CD4-positive, alpha-beta T cell treated with Interleukin-12 subunit alpha and Interleukin-12 subunit beta, for 1 hour (primary cell): ENCODE measurements at places on chromosomes 13 and 19.

GRCh38 chr13:102907016-102907756 is 61.4 kb downstream of the ERCC5 start:
- DNase-seq: no peak

DNA sequence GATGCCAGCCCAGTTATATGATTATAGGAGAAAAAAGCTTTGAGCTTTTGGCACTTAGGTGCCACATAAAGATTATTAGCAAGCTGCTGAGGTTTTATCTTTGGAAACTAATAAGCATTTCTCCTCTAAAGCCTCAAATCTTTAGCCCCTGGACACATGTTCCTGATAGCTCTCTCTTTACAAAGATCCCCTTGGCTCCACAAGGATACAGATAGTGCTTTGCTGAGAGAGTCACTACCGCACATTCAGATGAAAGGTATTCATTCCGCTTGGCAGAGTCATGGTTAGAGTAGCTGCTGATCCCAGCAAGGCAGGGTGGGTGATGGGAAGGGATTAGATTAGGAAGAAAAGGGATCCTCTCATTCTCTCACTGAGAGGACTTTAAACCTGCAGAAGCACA is 28.2 kb upstream of the PSG7 start:
- no peak for DNase-seq

GRCh38 chr19:48928164-48929025 is 5.1 kb upstream of the DHDH start:
- no peak for DNase-seq

- DNase-seq: no peak
Observed at GRCh38 chr19:33482476-33482875, 39.1 kb downstream of the PEPD start.

DNA sequence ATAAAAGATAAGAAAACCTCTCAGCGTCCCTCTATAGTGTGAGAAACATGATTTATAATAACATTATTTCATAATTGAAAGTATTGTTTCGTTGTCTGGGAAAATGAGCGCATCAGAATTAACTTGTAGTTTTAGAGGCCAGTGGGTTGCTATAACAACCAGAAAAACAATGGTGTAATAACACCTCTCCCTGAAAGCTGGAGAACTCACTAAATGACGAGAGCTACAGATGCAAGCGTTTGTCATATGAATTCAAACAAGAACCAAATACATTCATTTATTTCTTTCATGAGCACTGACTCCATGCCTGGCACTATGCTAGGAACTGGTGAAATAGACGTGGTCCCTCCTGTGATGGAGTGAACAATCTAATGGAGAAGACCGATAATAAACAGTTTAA is 16.3 kb downstream of the KBTBD7 start:
- DNase-seq: no peak

DNA sequence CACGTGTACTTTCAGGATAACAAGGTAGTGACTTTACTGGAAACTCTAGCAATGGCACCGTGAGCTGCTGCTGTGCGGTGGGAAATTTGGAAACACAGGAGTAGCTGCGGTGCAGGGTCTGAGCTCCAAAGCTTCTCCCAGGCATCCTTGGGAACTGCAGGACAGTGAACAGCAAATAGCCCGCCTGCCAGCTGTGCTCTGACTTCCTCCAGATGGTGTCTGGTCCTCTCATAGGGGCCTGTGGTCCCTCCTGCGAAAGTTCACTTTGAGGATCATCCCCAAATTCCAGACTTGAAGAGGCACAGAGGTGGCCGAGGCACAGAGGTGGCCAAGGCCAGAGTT is 287.3 kb upstream of the MAB21L1 start:
- no peak for DNase-seq

- no peak for DNase-seq
Observed at GRCh38 chr13:47220453-47221140, 323.7 kb upstream of the HTR2A start.

DNA sequence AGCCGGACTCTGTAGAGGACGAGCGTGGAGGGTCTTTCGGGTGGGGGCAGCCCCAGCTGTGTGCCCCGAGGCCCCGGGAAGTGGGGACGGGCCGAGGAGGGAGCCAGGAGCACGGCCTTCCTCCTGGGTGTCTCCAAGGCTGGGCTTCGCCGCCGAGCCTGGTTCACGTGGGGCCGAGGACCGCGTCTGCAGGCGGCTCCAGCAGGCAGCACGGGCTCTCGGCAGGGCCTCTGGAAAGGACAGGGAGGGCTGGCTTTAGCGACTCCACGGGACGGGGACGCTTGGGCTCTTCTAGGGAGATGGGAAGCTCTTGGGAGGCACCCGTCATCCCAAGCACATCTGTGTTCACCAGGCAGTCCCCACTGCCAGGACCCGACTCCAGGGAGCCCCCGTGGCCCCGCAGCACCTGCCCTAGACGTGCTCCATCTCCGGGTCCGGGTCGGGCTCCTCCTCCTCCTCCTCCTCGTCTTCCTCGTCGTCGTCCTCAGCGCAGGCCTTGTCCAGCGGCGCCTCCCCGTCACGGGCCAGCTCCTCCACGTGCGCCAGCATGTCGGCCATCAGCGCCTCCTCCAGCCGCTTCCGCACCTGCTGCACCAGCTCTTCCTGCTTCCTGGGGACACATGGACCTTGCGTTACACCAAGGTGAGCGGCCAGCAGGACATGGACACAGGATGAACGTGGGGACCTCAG is 9.9 kb upstream of the MEX3D start:
- no peak for DNase-seq

DNA sequence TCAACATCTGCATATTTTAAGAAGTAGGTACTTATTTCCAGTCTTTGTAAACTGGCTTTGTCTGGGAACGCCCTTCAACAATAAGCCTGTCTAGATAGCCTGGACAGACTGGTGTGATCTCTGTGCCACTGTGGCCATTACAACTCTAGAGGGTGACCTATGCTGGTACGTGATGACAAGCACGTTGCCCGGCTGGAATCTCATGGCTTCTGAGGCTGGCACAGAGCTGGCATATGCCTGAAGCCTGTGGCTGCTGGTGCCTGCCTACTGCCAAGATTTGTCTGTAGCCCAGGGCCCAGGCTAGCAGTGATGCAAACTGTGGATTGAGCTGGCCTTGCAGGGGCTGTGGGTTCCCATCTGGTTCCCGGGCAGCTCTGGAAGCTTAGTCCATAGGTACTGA is 34.0 kb downstream of the IGFL3 start:
- no peak for DNase-seq

GRCh38 chr19:34320277-34320676 is 44.7 kb upstream of the GPI start:
- no peak for DNase-seq

- DNase-seq: no peak
Observed at GRCh38 chr13:41746259-41746658, 214.7 kb downstream of the VWA8 start.

DNA sequence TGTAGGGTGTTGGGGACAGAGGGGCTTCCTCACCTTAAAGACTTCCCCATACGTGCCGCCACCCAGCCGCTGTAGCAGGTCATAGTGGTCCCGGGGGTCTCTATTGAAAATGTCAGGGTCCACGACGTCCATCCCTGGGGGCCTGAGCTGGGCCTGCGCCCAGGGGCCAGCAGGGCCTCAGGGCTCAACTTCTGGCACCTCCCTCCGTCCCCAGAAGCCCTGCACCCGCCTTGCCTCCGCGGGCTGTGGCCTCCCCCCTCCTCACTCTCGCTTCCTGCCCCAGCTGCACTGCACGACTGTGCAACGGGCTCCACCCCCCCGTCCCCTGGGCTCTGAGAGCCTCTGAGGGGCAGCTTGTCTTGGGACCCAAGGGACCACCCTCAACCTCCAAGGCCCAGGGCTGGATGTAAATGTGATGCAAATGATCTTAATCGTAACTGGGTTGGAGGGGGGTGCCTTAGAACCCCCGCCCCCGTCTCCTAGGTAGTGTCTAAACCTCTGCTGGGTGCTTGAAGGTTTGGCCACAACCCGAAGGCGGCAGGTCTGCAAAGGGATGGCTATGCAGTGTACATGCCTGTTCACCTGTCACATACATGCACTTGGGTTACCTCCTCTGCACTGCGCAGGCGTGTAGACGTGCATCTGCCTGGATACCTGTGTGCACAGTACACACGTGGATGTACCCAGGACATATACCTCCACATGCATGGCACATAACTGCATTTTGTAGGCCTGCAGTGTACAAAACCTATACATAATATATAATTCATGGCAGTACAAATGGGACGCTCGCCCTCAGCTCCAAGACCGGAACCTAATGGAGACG is at the start of gene MAP4K1:
TSS of gene MAP4K1 (minus strand) at position 190 of the 826 bp plus-strand sequence. CDS start at position 132, 58 bp downstream.
- peak; percentile 64 for DNase-seq

GRCh38 chr13:30466841-30467252 is 1.1 kb upstream of the HMGB1 start:
- DNase-seq: no peak

- DNase-seq: no peak
Observed at GRCh38 chr19:51830274-51830673, 35.3 kb downstream of the FPR3 start.

DNA sequence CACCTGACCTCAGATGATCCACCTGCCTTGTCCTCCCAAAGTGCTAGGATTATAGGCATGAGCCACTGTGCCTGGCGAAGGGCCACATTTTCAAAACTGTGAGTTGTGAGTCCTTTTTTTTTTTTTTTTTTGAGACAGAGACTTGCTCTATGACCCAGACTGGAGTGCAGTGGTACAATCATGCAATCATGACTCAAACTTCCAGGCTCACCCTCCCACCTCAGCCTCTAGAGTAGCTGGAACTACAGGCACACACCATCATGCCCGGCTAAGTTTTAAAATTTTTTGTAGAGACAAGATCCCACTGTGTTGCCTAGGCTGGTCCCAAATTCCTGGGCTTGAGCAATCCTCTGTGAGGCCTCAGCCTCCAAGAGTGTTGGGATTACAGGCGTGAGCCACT is 3.8 kb upstream of the MYPOP start:
- no peak for DNase-seq

DNA sequence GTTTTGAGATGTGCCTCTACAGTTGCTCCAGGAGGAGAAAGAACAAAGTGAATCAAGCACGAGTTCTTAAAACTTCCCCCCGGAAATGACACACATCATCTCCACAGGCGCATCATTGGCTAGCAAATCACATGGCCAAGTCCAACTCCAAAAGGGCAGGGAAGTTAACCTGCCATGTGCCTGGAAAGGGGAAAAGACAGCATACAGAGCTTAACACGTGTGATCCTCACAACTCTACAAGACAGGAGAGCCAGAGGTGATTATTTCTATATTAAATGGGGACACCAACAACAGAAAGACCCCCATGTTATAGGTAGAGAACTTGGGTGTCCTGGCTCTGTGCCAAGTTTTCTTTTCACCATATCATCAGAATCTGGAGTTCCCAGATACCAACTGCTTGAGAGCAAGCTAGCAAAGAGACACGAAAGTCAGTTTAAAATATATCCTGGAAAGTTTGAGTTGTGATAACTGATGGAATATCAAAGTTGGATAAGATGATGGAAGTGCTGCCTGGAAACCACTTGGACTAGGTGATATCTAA is 871.1 kb downstream of the UQCRFS1 start:
- DNase-seq: no peak

- no peak for DNase-seq
Observed at GRCh38 chr13:113791226-113791625, 32.2 kb downstream of the TMEM255B start.

DNA sequence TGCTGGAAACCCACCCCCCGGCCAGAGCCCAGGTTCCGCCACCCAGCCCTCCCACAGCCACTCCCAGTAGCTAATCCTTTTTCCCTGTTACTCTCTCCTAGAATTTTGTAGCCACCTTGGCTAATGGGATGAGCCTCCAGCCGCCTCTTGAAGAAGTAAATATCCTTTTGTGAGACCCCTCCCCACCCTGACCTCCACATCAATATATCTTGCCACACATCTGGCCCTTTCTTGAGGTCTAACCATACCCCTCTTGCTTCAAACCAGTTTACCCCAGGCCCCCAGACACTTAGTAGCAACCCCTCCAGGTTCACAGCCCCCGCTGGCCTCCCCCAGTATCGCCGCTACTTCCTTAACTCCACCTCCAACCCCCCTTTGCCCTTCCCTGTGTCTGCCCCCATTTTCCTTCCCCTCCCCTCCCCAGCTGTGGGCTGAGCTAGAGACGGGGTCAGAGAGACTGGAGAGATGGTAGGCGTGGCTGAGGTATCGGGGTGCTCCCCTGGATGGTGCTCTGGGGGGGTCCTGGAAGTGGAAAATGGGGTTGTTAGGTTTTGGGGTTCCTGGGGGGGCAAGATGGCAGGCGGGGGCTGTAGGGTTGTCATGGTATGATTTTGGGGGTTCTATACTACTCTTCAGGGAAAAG is 2.8 kb downstream of the PRMT1 start:
- no peak for DNase-seq

GRCh38 chr13:113854238-113855011 is 9.5 kb downstream of the GAS6 start:
- DNase-seq: no peak

DNA sequence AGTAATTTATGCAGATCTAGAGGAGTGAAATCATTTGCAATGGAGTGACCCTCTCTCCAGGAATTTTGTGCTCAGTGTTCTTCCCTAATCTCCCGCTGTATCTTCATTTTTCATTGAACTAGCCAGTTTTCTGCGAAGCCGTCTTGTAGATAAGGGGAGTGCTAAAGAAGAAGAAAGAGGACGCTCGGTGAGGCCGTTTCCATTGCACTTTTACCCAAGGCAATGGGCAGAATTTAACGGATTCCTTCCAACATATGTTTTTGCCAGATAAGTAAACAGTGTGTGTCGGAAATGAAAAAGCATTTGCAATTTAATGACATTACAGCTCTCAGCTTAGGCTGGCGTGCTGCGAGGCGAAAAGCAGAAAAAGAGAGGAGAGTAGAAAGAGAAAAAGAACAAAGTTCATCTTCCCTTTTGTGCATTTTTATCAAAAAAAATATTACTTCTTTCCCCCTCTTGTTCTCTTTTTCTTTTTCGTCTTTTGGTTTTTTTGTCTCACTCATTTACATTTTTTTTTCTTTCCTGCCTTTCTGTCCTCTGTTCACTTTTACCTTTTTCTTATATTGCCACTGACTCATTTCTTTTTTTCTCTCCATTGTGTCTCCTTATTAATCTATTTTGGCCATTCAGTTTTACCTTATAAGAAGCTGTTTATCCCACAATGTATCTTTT is 49.9 kb downstream of the SOX21 start:
- DNase-seq: no peak

- peak; percentile 27 for DNase-seq
Observed at GRCh38 chr13:74040200-74040599, 94.0 kb downstream of the KLF12 start.

DNA sequence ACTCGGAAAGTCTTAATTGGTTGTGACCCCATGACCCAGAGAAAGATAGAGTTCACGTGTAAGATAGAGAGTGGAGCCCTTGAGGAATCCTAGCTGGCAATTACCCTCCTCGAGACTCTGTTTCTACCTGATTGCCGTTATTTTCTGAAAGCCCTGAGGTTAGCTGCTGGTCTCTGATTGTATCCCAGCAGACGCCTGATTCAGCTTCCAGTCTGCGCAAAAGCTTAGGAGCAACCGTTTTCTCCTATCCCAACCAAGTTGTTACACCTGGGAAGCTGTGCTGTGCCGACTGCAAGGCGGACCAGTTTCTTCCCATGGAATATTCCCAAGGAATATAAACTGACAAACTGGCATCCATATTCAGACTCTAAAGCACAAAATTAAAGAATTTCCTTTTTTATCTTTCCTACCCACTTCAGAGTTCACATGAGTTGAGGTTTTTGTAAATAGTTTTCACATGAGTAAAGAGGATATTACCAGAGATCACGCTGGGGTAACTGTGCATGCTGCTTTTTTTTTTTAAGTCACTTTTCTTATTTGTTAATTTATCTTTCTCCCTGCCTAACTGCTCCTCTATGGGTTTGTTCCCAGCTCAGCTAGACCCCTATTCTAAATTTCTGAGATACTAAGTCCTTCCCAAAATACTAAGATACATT is 1.5 kb upstream of the TRPC4 start:
- no peak for DNase-seq
